ENCODE measurements at places on chromosomes 2 and 18.

GRCh38 chr2:200617156-200618053, 31.6 kb downstream of the AOX1 start:
- DNase-seq: no peak

DNA sequence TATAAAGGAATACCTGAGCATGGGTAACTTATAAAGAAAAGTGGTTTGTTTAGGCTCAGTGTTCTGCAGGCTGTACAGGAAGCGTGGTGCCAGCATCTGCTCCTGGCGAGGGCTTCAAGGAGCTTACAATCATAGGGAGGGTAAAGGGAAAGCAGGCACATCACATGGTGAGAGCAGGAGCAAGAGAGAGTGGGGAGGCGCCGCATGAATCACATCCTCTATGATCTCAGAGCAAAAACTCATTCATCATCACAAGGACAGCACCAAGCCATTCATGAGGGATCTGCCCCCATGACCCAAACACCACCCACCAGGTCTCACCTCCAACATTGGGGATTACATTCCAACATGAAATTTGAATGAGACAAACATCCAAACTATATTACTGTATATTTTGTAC, 32.5 kb downstream of the R3HDM1 start:
- no peak for DNase-seq

DNA sequence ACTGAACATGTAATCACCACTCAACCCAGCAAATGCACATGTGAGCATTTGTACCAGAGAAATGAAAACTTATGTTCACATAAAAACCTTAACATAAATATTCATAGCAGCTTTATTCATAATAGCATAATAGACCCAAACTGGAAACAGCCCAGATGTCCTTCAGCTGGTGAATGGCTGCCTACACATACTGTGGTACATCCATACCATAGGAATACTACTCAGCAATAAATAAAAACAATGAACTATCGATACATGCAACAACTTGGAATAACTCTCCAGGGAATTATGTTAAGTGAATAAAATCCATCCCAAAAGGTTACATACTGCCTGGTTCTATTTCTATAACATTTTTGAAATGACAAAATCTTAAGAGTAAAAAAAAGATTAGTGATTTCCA, 140.0 kb downstream of the AGPS start:
- DNase-seq: no peak

DNA sequence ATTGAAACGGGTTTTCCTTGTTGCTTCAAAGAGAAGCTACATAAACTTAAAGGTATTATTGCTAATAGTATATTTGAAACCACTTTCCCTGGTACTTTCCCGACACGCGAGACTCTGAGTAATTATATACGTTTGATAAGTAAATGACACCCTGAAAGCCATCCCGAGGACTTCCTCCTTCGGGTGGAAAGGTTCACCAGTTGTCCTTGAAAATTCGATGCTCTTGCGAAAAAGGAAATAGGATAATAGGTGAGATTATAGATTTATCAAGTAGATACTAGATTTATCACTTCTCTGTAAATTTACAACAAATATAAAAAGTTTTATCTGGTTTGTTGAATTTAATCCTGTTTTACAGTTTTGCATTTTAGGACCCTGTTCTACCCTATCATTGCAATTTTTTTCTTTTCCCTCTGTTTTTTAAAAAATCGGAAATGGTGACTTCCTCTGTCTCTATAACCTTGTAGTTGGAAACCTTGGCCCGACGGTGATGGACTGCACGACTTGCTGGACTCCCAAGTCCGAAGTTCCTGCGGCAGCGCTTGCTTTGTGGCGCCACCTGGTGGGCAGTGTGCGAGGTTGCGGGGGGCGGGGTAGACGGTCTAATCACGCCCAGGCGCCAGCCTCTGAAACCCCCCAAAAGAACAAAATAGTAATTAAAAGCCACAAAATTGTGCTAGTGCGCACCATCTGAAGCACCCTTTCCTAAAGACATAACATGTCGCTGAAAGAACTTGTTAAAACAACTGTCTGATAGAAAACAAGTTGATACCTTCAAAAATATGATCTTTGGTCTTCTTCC, 972 bp upstream of the DLX2 start:
- DNase-seq: peak; percentile 92

DNA sequence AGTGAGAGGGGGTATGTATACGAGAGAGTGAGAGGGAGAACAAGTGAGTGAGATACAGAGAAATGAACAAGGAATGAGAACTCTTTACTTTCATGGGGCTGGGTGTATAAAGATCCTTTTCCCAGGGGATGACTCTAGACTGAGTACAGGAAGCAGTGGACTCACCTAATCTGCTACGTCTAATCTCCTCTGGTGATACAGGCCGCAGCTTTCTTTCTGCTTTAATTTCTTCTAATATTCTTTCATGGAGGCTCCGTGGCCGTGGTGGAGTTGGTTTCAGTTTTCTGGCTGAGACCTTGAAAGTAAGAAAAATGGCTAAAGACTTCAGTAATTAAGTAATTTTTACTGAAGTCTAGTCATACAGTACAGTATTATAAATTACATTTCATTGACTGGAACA, 85.2 kb downstream of the PRELID3A start:
- DNase-seq: no peak

DNA sequence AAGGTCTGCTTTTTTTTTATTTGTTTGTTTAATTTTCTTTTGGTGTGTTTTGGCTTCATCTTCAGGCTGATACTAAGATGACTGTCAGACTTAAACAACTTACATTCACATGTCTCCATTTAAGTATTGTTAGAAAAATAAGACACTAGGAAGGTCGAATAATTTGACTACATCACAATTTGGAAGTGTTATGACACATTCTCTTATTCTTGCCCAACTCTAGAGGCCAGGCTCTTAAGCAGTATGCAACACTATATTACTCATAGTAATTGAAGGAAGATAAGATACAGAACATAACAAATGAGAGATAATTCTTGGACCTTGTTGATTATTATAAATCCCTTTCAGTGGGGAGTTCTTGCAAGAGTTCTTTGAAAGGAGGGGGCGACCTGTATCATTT, 295.3 kb upstream of the COL3A1 start:
- DNase-seq: no peak

DNA sequence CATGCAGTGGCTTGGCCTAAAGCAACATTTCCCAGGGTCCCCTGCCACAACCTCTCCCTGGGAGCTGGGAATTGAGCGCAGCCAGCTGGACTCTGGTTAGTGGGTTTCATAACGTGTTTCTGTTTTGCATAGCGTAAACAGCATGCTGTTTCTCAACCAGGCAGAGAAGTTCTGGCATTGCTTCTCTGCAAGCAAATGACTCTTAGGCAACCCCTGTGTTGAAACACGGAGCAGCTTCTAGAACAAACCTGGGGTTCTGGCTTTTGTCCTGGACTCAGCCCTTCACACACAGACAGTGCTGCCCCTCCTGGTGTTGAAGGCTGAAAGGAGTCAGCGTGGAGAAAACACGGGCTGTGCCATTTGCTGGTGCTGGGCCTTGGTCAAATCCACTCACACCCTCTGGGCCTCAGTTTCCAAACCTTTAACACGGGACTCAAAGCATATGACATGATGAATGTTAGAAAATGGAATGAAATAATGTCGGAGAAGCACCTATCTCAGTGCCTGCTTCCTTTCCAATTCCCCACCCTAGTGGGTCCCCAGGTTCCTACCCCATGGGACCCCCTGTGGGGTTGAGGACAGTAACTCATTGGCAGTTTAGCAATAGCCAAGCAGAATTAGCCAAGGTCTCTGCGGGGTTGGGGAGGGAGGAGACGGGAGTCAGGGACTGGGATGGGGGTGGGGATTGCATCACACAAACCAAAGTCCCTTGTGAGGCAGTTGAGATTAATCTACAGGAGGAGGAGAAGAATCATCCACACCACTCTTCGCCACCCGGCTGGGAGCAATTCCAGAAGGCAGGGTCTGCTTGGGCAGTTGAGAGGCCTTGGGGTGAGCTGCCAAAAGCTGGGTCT, 30.2 kb upstream of the IL1R2 start:
- DNase-seq: no peak

- no peak for DNase-seq
Measured at GRCh38 chr2:209470466-209470865, 46.6 kb downstream of the MAP2 start.

DNA sequence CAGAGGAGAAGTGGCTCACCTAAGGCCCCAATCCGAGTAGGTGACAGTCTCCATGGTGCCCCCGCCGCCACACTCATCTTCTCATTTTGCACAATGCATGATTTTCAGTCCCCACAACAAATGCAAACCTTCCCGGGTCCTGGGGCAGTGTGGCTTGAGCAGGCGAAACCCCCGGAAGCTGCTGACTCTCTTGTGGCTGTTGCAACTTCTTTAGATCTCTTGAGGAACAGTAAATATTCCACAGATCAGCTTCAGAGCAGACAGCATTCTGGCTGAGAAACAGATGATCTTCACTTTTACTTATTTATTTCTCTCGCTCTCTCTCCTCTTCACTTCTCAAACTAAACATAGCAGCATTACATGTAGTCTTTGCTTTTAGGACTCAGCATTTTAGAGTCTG, 51.9 kb downstream of the ASAP2 start:
- DNase-seq: no peak

DNA sequence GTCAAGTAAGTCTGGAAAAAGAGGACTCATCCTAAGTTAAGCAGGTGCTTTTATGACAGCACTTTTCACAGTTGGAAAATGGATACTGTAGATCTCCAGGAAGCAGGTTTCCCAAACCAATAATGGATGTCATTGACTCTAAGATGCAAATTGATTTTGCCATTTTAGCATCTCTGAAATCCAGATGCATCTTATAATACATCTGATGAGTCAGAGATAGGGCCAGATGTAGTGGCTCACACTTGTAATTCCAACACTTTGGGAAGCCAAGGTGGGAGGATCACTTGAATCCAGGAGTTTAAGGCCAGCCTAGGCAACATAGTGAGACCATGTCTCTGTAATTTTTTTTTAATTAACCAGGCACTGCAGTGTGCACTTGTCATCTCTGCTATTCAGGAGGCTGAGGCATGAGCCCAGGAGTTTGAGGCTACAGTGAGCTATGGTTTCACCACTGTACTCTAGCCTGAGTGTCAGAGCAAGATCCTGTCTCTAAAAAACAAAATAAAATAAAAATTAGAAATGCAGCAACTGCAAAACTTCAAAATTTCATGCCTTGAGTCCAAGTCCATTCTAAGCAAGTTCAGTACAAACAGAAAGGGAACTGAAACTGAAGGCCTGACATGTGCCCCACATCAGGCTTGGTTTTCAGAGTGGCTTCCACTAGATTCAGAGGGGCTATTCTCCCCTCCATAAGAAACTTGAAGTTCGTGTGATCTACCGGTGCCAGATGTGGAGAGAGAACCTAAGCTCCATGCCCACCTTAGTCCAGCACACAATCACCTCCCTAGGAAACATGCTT, 267.8 kb upstream of the NCKAP5 start:
- no peak for DNase-seq

GRCh38 chr2:226766352-226767055, 33.1 kb downstream of the IRS1 start:
- no peak for DNase-seq

DNA sequence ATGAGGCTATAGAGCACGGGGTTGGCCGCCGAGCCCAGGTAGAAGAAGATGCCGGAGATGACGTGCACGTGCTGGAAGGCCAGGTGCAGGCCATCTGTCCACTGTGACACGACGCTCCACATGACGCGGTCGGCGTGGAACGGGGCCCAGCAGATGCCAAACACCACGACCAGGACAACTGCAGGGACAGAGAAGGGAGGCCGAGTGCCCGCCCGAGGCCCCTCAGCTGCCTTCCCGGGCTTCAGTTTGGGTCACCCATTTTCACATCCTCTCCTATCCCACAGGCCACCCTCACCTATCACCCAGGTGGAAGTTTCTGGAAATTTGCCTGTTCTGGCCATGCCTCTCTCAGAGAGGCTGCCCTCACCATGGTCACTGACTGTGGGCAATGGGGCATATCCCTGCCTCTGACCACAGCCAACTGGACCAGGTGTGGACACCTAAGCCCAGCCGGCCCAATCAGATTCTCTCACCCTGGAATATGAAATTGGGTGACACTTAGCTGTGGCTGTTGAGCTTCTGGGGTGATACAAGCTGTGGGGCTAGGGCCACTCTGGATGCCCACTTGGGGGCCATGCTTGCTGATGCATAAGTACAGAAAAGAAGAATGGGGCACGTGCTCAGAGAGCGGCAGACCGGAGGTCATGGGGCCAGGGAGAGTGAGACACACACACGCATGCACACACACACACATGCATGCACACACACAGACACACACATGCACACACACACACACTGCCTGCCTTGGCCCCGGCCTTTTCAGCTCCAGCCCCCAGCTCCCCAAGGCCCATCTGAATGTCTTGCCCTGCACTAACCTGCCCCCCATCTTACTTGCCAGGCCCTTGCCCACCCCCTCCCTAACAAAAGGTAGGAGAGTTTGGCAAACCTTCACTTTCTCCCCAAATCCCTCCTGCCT, 4.7 kb downstream of the NMUR1 start:
- DNase-seq: no peak

DNA sequence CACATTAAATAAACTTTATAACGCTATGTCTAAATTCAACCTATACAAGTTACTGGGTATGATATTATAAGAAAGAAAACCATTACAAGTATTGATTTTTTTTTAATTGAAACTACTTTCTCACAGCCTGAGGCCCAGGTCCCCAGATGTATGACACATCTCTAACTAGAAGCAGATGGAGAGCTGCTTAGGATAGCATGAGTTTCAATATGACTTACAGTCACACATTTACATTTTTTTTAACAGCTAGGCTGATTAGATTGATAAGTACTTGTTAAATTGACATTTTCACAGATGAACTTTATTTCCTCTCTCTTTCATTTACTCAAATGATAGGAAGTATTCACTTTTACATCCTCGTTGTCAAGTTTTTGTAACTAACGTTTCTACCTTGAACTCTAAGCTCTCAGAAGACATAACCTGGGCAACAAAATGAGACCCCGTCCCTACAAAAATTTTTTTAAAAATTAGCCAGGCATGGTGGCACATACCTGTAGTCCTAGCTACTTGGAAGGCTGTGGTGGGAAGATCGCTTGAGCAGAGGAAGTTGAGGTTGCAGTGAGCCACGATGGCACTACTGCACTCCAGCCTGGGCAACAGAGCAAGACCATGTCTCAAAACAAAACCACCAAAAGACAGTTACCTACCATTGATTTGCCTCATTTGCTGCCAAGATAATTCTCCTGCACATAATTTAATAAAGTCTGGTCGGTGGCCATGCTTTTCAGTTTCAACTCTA, 52.4 kb downstream of the STK39 start:
- no peak for DNase-seq

DNA sequence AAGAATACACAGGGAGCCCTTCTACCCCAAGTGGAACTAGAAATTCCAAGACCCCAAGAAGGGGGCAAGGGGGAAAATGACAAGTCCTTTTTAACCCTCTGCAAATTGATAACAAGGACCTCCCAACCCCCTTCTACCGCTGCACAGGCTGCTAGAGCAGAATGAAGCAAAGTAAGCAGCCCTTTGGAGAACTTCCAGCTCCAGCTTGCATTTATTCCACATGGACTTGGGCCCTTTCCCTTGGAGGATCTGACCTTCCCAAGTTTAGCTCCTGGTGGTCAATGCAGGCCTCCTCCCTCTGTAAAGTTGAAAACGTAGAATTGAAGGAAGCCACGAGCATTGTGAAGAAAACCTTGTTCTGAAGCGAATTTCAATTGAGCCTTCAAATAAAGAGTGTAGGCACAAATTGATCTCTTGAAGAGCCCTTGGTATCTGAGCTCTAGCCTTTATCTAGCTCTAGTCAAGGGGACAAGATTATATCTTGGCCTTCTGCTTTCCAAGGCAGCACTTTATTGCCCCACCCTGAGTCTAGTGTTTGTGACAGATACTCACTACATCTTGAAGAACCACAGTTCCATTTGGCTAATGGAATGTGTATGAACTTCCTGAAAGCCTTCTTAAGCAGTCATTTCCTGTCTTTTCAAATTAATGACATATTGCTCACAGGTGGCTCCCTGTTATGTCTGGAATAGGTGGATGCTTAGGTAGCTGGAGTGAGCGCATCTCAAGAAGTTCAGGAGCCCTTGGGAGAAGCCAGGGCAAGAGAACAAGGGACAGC, 37.2 kb downstream of the SLC14A2 start:
- DNase-seq: no peak

All from Calu3 (cell line).